Ovary (tissue), 10 donors: ENCODE measurements at places on chromosomes 5 and 9. TPM values are rescaled to one million over a fixed set of nuclear protein-coding genes. Genes with fewer than 3 reads are reported as not detected.

Gene ADGRD2
- not detected for total RNA-seq

Gene GRK6
- total RNA-seq: 30.3 TPM

- no peak for DNase-seq
Measured at GRCh38 chr5:103909391-103909790, 346.8 kb upstream of the NUDT12 start.

DNA sequence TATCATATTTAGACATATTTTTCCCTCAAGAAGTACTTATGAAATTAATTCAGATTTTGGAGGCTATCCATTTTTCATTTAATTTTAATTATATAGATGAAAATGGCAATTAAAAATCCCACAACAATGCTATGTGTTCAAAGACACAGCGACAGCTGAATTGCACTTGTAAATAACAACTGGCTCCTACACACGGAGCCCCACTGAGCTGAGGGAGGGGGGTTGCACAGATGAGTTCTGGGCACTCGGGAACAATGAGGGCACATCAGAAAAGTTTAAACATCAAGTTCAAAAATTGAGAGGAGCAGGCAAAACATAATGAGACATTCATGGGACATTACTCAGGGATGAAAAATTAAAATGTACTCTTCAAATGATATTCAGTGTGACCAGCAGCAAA, 104.9 kb downstream of the MARCHF3 start:
- no peak for DNase-seq

- DNase-seq: no peak
Measured at GRCh38 chr9:17116400-17116837, 18.4 kb upstream of the CNTLN start.
